ENCODE measurements at places on chromosomes 16 and 17.

GRCh38 chr16:53219795-53220454 lies 165.1 kb downstream of the CHD9 start:
- DNase-seq: no peak

DNA sequence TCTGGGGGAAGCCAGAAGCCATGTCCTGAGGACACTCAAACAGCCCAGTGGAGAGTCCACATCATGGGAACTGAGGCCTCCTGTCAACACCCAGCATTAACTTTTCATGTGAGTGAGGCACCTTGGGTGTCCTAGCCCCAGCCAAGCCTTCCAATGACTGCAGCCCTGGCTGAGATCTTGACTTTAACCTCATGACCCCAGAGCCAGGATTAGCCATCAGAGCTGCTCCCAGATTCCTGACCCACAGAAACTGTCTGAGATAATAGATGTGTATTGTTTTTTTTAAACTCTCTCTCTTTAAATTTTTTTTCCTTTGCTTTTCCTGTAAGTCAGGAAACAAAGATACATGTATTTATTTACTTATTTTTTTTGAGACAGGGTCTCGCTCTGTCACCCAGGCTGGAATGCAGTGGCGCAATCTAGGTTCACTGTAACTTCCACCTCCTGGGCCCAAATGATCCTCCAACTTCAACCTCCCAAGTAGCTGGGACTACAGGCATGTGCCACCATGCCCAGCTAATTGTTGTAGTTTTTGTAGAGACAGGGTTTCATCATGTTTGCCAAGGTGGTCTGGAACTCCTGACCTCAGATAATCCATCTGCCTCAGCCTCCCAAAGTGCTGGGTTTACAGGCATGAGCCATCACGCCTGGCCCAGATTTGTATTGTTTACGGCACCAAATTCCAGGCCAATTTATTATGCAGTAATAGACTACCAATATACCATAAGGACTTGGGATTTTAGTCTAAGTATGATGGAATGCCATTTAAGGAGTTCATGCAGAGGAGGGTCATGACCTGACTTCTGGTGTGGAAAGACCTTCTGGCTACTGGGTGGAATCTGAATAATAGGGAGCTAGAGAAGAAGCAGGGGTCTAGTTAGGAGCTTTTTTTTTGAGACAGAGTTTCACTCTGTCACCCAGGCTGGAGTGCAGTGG lies 14.0 kb upstream of the TMEM94 start:
- no peak for DNase-seq

DNA sequence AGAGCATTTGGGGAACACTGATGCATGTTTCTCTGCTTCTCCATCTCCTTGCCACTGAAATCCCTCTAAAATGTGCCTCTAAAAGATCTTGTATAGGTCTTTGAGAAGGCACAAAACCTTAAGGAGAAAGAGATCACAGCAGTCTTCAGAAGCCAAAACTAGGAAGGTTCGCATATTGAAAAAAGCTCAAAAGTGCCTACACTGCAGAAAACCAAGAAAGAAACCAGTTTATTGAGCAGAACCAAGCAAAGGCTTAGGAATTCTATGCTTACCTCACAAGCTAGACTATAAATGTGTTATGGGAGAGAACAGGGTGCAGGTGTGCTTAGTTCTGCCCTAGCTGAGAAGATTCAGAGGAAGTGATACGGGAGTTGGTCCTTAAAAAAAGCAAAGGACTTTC lies 16.6 kb downstream of the DGKE start:
- no peak for DNase-seq

DNA sequence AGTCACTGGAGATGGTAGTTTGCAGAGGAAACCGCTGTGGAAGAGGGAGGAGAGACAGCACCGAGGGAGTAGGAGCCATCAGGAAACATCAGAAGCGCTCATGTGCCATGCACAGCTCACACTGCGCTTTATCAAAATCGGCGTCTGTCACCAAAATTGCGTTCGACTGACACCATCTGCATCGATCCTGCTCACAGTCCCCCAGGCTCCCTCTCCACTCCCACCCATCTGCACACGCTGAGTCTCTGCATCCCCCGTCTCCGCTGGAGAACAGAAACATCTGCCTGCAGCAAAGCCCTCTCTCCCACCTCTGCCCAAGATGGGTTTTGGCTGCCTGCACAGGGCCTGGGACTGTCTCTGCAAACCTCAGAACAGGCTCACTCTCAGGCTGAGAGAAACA lies 187.5 kb upstream of the RPL38 start:
- DNase-seq: no peak

DNA sequence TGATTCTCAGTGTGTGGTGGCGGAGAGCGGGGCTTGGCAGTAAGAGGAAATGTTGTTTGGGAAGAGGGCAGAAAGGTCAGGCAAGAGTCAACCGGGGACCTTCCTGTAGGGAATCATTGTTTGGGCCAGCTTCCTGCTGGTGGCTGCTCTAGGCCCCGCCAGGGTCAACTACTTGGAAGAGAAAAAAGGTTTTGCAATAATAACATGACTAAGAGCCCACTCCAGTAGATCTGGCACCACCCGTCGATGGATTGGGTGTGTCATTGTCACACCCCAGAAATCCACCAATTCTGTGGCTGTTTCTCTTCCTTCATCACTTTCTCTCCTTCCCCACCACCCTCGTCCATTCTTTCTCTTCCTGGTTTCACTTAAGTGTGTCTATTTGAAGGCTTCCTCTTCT lies 4.2 kb upstream of the KRT24 start:
- no peak for DNase-seq

GRCh38 chr16:57576429-57576870 lies 34.0 kb downstream of the ADGRG5 start:
- DNase-seq: peak; percentile 63

DNA sequence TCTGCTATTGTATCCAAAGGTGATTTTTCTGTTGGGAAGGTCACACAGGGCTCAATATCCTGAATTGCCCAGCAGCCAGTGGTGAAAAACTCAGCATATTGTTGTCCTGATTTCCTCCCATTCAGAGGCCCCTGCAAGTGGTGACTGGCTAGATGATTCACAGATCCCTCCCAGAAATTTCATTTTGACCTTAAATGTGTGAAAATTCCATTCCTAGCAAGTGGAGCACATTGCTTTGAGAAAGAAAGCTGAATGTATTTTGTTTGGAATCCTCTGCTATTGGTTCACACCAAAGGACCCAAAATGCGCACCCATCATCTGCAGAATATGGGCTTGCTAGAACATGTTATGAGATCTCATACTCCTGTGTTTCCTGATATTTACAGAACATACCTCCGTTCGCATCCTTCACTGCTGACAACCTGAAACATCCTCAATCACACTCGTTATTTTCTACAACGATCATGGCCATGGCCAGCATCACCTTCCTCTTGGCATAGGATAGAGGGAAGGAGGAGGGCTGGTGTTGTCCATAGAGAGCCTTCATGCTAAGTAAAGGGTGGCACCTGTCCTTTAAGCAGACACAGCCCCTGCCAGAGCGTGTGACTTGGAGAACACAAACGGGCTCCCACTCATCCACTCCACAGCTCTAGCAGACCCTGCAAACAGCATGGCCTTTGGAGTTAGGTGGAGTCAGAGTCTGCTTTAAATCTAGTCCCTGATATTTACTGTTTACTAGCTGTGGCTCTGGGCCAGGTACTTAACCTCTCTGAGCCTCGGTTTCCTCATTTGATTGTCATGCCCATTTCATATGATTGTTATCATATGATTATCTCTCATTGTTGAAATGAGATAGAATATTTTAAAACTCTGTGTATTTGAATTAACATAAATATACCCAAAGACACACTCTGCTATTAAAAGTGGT lies 30.4 kb upstream of the NFAT5 start:
- DNase-seq: no peak
